ENCODE measurements at places on chromosomes 2 and 18.

GRCh38 chr2:216740557-216741222, 45.3 kb upstream of the IGFBP5 start:
- no peak for DNase-seq

GRCh38 chr18:46196627-46197243, 92.5 kb downstream of the HAUS1 start:
- DNase-seq, result no peak

DNA sequence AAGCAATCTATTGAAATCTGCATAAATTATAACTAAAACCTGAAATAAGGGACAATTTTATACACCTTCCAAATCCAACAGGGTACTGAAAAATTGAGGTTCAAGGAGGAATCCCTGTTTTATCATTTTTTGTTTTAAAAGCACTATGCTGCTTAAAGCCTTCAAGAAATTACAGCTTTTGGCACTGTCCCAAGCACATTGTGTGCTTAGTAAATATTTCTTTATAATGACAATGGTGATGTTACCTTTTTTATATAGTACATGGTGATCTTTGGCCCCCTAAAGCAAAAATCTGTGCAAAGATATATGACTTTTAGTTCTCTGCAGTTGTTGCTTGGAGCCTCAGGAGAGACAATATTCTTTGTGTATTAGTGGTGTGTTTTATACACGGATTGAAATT, 71.6 kb upstream of the EFEMP1 start:
- DNase-seq, result no peak

- peak; percentile 71 for DNase-seq
Observed at GRCh38 chr2:393711-394696, 106.1 kb upstream of the ALKAL2 start.

DNA sequence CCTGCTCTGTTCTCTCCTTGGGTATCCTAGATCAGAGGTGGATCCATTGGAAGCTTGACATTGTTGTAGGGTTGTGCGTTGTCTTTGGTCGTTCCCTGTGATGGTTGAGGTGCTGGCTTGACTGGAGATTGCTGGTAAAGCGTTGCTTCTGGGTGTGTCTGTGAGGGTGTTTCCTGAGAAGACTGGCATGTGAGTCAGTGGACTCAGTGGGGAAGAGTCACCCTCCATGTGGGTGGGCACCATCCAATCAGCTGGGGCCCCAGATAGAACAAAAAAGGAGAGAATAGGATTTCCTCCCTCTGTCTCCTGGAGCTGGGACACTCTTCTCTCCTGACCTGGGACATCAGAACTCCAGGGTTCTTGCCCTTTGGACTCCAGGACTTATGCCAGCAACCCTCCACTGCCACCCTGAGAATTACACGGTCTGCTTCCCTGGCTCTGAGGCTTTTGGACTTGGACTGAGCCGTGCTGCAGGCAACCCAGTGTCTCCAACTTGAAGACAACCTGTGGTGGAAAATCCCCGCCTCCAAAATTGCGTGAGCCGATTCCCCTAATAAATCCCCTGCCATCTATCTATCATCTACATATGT, 14.8 kb upstream of the REEP1 start:
- no peak for DNase-seq

All from T47D (cell line).